Activated CD8-positive, alpha-beta memory T cell treated with anti-CD3 and anti-CD28 coated beads, Interleukin-2, amount 50 U/mL, for 48 hours (primary cell): ENCODE measurements at places on chromosomes 6 and 20.

DNA sequence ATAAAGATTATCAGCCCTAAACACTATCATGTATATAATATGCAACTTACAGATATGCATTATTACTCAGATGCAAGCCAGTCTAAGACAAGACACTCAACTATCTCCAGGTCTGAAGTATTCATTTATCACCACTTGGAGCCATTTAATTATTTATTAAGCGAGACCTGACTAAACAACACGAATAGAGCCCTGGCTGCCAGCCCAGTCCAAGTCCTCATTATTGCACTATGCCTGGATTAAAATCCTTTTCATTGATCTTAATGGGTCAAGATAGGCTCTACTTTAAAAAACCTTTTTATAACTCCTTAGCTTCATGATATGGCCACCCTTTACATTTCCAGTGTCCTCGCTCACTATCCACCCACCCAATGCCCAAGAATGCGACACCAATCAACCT is 183.1 kb upstream of the MARCKS start:
- DNase-seq: no peak

DNA sequence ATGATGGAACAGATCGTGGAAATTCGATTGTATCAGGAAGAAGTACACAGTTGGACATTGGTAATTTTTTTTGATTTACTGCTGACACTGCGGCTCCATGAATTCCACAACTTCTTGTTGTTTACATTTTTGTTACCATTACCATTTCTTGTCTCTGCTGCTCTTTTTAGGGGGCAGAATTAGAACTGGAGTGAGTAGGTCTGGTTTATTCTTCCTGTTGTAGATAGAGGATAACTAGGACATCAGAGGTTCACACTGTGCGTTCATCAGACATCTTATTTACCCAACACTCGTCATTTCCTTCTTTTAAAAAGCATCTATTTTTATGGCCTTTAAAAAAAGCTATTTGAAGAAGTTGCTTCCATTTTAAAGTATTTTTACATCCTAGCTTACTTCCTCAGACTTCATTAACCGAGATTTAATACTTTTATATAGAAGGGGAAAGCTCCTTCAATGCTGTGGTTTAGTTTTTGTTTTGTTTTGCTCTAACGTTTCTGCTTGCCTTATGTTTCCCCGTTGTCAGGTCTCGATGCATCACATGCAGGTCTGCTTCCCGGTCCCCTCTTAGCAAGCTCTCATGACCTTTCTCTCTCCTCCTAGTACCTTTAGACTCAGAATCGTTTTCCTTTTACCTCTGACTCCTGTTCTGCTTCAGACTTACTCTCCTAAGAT is 139.1 kb downstream of the ARID1B start:
- no peak for DNase-seq

- DNase-seq: no peak
These were observed 22.7 kb upstream of the MLN start for GRCh38 chr6:33826537-33826936.

DNA sequence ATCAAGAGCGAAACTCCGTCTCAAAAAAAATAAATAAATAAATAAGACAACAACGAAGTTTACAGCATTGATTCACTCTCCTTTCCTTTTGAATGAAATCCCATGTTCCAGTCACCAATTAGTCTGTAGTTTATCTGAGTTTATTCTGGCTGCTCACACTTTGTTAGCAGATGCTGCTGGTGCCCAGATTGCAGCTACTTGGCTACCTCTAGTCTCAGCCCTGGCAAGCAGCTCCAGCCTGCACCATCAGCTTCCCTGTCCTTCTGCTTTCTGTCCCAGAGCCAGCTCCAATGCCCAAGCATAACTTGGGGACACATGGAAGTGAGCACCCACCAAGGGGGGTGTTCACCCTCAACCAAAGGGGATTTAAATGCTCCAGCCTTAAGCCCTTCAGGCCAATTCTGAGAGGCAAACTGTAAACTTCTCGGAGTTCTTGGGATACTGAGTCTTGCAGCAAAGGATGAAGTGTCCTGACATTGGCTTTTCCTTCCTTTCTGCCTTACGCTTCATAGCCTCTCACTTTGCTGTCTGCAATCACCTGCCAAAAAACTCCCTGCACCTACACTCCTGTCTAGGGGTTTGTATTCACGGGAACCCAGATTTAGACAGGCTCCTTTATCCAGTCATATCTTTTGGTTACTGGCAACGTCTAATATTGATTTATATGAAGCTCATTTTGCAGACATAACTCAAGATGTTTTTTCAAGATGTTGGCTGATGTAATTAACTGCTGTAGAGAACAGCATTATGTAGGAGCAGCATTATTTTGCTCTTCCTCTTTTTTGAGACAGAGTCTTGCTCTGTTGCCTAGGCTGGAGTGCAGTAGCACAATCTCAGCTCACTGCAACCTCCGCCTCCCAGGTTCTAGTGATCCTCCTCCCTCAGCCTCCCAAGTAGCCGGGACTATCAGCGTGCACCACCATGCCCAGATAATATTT is 9.8 kb upstream of the TASP1 start:
- DNase-seq: no peak

DNA sequence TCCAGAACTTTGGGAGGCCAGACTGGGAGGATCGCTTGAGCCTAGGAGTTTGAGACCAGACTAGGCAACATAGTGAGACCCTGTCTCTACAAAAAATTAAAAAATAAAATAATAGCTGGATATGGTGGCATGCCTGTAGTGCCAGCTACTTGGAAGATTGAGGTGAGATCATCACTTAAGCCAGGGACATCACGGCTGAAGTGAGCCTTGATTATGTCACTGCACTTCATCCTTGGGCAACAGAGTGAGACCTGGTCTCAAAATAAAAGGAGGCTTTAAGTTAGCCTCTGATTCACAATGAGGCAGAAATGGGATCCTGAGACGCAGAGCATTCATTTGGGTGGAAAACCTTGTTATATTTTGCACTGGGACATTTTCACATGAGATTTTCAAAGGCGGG is 57.0 kb downstream of the TULP4 start:
- no peak for DNase-seq

DNA sequence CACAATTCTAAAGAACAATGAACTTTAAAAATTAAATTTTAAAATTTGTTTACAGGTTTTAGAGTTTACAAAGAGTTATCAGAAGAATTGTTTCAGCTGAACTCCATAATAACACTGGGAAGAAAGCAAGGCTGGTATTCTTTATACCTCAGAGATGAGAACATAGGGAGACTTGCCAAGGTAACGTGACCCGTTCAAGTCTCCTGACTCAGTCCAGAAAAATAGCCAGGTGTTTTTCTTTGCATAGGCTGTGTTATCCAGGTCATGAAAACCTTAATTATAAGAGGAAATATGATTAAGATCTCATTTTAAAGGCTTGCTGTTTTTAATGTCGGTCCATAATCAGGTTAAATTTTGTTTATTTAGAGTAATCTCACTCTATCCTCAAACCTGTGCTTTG is 8.5 kb upstream of the C6orf141 start:
- no peak for DNase-seq

GRCh38 chr20:13017883-13018535 is 9.2 kb downstream of the SPTLC3 start:
- no peak for DNase-seq

DNA sequence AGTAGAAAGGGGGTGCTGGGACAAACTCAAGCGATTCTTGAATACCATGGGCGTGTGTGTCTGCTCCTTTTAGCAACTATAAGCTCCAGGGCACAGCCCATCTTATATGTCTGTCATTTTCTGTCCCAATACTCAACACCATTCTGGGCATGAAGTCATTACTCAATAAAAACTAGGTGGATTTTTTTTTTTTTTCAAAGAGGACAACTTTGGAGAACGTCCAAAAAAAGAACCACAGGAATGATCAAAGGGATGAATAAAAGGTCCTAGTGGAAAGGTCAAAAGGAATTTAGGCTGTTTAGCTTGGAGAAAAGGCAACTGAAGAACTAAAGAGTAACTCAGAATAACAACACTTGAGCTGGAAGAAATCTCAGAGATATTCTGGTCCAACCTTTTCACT is 24.4 kb downstream of the UQCC1 start:
- DNase-seq: no peak

DNA sequence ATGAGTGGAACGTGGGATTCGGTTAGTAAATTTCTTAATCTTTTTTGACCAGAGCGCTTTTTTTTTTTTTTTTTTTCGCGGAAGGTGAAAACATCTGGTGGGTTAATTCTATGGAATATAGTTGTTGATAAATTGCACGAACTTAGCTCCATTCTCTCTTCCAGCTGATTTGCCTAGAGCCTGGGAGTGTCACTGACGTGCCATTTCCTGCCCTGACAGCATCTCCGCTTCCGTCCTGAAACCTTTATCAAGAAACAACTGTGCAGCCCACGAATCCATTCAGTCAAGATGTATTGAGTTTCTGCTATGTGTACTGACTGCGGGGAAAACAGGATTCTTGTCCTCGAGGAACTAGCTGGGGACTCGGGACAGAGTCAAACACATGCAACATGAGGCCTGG is 59.5 kb upstream of the TGM3 start:
- DNase-seq: no peak

DNA sequence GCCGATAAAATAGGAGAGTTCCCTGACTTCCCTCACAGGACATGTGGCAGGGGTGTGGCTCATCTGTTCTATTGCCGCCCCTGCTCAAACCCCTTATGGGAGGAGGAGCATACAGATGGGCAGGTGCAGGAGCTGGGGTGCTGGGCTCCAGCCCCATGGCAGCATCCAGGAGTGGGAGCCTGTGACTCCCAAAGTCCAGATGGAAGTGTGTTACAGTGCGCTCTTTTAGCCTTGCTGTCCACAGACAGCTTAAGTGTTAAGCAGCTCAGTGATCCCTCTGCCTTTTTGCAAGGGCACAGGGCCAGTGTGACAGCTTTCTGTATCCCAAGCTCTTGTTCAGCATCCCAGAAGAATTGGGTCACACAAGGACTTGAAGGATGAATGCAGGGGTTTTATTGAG is 212.3 kb upstream of the MYLIP start:
- no peak for DNase-seq

DNA sequence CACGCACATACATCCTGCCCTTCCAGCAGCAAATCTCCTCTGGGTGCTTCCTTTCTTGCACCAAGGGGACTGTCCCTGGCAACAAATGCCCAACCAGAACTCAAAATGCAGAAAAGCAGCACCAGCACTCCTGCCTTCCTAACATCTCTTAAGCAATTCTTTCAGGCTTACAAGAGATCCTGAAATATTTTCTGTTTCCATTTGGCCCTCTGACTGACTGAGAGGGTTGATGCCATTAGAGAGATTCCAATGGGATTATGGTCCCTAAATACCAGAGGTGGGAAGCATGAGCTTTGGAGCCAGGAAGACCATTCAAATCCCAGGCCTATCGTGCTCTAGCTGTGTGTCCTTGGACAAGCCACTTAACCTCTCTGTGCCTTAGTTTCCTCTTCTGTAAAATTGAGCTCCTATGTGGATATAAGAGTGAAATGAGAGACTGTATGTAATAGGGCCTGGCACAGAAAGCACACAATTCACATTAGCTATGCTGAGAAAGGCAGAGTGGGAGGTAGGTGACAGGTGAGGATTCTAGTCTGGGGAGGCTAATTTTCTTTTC is 56.8 kb downstream of the PRDM1 start:
- DNase-seq: no peak

- no peak for DNase-seq
These were observed 45.6 kb downstream of the RSPO3 start for GRCh38 chr6:127164036-127164435.

GRCh38 chr20:63421913-63422312 is 50.5 kb downstream of the KCNQ2 start:
- no peak for DNase-seq

- no peak for DNase-seq
These were observed 36.7 kb downstream of the FGD2 start for GRCh38 chr6:37042150-37042549.

- DNase-seq: no peak
These were observed 10.9 kb downstream of the DEFB129 start for GRCh38 chr20:237929-238328.

GRCh38 chr6:95784869-95785268 is 207.5 kb downstream of the MANEA start:
- DNase-seq: no peak

- no peak for DNase-seq
These were observed 226.1 kb downstream of the SOD2 start for GRCh38 chr6:159466926-159467325.

DNA sequence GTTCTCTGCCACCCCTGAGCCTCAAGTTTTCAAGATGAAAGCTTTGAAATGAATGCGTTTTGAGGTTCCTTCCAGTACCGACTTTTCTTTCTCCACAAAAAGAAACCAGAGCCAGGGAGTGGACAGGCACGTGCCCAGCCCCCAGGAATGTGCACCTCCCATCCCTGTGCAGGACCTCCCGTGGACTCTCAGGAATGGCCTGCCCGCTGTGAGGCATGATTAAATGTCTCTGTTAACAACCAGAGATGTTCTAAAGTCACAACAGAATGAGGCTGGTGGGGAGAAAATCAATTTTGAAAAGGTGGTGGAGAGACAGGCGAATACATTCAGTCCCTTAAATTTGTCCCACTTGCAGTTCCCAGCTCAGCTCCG is 1.5 kb downstream of the TGM3 start:
- DNase-seq: no peak

DNA sequence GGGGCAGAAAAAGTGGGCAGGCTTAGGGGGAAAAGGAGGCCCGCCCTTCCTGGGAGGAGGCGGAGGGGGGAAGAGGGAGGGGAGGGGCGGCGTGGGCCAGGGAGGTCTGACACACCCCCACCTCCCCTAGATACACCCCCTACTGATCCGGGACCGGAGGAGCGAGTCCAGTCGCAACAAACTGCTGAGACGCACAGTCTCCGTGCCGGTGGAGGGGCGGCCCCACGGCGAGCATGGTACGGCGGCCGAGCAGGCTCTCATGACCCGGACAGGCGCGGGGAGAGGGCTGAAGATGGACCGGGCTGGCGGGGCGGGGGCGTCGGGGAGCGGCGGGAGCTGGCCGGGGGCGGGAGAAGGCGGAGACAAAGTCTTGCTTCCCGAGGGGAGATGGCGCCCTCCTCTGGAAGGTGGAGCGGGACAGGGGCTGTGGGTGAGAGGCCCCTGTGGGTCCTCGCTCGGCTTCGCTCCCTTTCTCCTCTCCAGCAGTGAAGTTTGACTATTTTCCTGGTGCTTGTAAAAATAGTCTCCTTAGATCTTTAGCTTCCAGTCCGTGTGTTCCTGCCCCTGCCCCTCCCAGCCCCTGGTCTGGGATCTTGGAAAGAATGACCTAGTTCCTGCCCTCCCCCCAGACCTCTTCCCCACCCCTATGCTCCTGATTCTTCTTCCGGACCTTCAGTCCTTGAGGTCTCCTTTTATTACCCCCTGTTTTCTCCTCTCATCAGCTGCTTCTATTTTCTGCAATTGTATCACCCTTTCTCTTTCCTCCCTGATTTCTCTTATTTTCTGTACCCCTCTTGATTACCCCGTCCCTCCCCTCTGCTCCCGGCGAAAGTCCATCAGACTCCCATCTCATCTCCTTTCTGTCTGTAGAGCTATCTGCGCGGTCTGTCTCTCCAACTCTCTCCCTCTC is 6.1 kb downstream of the SYNGAP1 start:
- DNase-seq: peak; percentile 90
